Activated CD4-positive, alpha-beta memory T cell treated with anti-CD3 and anti-CD28 coated beads for 36 hours (primary cell): ENCODE measurements at places on chromosomes 5 and 9. TPM values are rescaled to one million over a fixed set of nuclear protein-coding genes. Genes with fewer than 3 reads are reported as not detected.

Gene CYLC2
- not detected for total RNA-seq

Gene SCAI
- total RNA-seq: 10.8 TPM

Gene NHP2
- total RNA-seq: 231 TPM

Gene TAF11L10
- not detected for total RNA-seq

Gene GABBR2
- total RNA-seq: not detected

Gene SNX30
- 4.8 TPM for total RNA-seq

Gene ARL14EPL
- total RNA-seq: not detected

Gene CDH18
- not detected for total RNA-seq

Gene FAT2
- total RNA-seq: not detected

Gene TRIM36
- total RNA-seq: not detected

Gene SHC3
- total RNA-seq: not detected

Gene SLC24A2
- total RNA-seq: not detected

Gene DDX4
- not detected for total RNA-seq

Gene SPINK13
- not detected for total RNA-seq

Gene SLC23A1
- 1.4 TPM for total RNA-seq

Gene MAMDC2
- total RNA-seq: not detected

Gene DPYSL3
- total RNA-seq: not detected

Gene ASB6
- total RNA-seq: 14.1 TPM

Gene ENTR1
- total RNA-seq: 74.9 TPM

Gene PITX1
- 0.22 TPM for total RNA-seq

Gene APC
- 20.1 TPM for total RNA-seq

Gene TIMD4
- total RNA-seq: 3.1 TPM

Gene GMCL2
- not detected for total RNA-seq

Gene DAB2IP
- not detected for total RNA-seq

Gene REEP2
- total RNA-seq: 10.9 TPM

Gene PSD2
- not detected for total RNA-seq

Gene SPINK4
- not detected for total RNA-seq

Gene FOXD4L3
- not detected for total RNA-seq

Gene SHOC1
- not detected for total RNA-seq

Gene PCDHGA4
- 0.12 TPM for total RNA-seq

Gene ASTN2
- total RNA-seq: 3.4 TPM

Gene MYORG
- total RNA-seq: 1.9 TPM

Gene COL15A1
- total RNA-seq: 0.14 TPM

Gene TMEM174
- not detected for total RNA-seq

Gene PCDHGC5
- total RNA-seq: not detected

Gene ZNF454
- total RNA-seq: not detected

Gene SLCO4C1
- total RNA-seq: 0.38 TPM

Gene CMYA5
- 0.26 TPM for total RNA-seq

Gene POLR3G
- 9.7 TPM for total RNA-seq

Gene TOR4A
- 6.6 TPM for total RNA-seq

Gene DMGDH
- 1.3 TPM for total RNA-seq

Gene SOHLH1
- not detected for total RNA-seq

Gene NLN
- 23.7 TPM for total RNA-seq

Gene ANKRD33B
- 9.9 TPM for total RNA-seq

Gene PAPPA
- not detected for total RNA-seq

Gene C9orf153
- 0.26 TPM for total RNA-seq

Gene SLC25A2
- total RNA-seq: 0.31 TPM

Gene RASGEF1C
- not detected for total RNA-seq

Gene CD274
- 32.4 TPM for total RNA-seq

Gene PTGES
- not detected for total RNA-seq

Gene FRMD3
- 0.27 TPM for total RNA-seq

Gene GALT
- 59.2 TPM for total RNA-seq

Gene PDE6A
- total RNA-seq: not detected

Gene IL33
- total RNA-seq: not detected

Gene IFNA21
- not detected for total RNA-seq

Gene CXXC5
- 1.0 TPM for total RNA-seq
